RKO (cell line): ENCODE measurements at places on chromosomes 7 and 10.
A peak's percentile ranks its signal among the peaks of the same experiment; 100 is the strongest.

- DNase-seq = peak; percentile 58
These were observed 14.5 kb upstream of the PAX2 start for GRCh38 chr10:100730725-100731406.

DNA sequence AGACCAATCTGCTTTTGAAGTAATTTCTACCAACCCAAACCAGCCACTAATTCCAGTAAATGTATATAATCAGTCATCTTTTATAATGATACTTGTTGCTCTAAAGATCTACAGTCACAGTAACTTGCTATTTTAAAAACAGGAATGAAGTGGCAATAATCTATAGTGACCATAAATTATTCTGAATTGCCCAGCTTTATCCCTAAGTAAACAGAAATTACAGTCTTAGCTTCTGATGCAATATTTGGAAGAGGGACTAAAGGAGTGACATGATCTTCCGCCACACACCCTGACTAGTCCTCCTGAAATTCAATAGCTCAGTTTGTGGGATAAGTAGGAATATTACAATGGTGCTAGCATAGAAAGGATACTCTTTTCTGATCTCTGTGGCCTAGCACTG is 96.1 kb downstream of the ATE1 start:
- DNase-seq = no peak

GRCh38 chr7:8249121-8249520 is 12.8 kb downstream of the ICA1 start:
- no peak for DNase-seq

DNA sequence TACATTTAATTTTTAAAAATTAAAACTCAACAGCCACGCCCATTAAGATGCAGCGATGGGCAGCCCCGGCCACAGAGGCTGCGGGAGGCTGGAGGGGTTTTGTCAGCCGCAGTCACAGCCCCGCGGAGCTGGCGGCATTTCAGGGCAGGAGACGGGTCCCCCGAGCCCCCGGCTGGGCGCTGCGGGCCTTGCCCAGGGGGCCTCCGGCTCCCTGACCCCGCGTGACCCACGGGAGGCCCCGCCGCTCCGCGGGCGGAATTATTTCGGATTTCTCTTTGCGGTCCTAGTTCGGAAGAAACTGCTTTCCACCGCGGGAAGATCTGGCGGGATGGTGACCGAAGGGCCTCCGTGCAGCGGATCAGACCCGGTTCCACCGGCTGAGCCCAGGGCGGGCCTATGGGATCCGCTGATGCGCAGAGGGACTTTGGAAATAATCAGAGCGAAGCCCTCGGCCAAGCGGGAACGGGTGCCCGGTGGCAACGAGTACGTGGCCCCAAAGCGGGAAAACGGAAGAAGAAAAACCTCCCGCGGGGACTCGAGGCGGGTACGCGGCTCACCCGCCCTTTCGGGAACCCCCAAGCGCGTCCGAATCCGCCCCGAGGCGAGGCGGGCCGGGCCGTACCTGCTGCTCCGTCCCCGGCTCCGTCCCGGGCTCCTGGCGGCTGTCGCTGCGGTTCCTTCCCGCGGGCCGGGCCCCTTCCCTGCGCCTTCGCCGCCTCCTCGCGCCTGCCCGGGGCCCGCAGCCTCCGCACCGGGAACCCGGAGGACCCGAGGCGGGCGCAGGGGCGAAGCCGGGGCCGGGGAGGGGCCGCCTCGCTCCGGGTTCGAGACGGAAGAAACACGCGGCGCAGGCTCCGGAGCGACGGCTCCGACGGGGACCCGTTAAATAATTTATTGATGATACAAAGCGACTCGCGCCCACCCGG is 1.7 kb downstream of the NKX6-2 start:
- DNase-seq = no peak

- no peak for DNase-seq
These were observed 182.2 kb upstream of the INHBA start for GRCh38 chr7:41885078-41885477.

DNA sequence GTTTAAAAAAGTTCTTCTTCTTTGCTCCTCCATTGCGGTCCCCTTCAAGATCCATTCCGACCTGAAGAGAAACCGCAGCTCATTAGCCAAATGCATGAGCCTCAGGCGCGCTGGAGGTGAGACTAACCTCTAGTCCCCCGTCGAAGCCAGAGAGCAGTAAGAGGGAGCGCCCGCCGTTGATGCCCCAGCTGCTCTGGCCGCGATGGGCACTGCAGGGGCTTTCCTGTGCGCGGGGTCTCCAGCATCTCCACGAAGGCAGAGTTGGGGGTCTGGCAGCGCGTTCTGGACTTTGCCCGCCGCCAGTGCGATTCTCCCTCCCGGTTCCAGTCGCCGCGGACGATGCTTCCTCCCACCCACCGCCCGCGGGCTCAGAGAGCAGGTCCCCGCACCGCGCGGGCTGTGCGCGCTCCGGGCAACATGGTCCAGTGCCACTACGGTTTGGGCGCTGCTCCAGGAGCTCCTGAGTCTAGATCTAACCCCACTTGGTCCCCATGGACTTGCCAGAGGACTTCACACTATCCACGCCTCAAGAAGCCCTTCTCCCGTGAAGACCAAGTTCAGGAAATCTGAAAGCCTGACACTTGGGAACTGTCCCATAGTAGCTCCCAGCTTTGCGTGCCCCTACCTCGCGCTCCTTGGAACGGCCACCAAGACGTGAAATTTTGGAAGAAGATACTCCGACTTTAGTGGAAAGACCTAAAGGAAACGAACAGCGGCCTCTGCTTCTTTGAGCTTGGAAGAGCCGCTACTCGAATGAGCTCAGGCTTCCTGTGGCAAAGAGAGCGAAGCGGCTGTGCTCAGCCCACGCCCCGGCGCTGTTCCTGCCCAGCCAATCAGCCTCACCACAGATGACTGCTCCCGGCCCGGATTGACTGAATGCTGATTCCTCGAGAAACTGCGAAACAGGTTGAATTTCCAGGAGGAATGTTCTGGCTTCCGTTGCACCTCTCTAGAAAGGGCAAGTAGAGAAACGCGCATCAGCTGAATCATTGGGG is at the start of gene ABCB1:
TSS of gene ABCB1 (minus strand) at position 755 of the 995 bp plus-strand sequence. CDS start at position 55, 700 bp downstream.
- DNase-seq = no peak

GRCh38 chr7:83852136-83852535 is 203.2 kb upstream of the SEMA3E start:
- DNase-seq = no peak

GRCh38 chr10:103583871-103584215 is 90.3 kb downstream of the NEURL1 start:
- DNase-seq = no peak

GRCh38 chr10:66695046-66695445 is 230.8 kb upstream of the LRRTM3 start:
- DNase-seq = no peak

DNA sequence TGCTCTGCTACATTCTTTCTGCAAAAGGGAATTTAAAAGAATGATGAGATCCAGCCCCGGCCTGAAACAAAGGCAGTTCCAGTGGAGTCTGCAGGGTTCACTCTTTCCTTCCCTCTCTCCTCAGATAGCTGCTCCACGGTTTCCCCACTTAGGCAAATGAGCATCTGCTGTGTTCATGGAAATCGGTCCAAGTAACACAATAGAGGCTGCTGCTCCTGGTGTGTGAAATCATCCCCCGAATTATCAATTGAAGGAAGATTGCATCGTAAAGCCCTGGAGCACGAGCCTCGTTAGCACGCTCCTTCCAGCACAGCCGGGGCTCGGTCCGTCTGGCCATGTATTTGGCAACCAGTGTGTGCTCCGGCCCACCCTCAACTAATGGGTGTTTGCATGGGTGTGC is 108.3 kb upstream of the DPP6 start:
- DNase-seq = no peak

DNA sequence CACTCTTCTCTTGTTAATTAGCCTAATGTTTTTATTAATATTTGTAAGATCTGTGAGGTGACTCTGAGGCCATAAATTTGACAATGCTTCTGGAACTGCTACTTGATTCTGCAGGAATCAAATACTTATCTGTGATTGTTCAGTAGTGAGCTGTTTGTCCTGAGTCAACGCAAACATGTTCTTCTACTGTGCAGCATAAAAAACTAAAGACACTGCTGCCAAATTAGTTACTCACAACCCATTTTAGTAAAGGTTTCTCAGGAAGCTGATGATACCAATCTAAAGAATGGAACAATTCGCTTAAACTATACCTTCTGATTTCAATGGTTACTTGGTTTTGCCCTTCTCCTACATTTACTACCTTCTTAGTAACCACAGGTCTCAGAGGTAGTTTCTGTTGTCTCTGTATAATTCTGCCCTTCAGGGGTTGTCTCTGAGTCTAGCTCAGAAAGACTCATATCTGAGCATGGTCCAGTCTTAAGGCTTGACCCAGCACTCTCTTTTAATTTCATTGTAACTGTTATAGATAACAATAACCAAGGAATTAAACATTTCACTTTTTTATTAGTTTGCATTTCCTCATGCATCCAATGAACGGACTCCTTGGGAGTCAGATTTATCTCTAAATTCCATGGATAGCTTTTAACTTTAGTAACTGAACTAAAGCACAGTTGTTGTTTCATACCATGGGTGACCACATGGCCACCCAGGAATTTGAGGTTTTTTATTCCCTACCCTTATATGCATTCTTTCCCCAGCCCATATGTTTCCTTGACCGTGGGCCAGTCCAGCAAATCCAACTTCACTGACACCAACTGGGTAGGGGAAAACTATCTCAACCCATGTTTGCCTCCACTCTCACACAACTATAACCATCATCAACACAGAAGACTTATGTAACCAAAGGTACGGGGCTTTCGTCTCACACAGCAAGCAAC is 309.5 kb upstream of the TEX47 start:
- no peak for DNase-seq

DNA sequence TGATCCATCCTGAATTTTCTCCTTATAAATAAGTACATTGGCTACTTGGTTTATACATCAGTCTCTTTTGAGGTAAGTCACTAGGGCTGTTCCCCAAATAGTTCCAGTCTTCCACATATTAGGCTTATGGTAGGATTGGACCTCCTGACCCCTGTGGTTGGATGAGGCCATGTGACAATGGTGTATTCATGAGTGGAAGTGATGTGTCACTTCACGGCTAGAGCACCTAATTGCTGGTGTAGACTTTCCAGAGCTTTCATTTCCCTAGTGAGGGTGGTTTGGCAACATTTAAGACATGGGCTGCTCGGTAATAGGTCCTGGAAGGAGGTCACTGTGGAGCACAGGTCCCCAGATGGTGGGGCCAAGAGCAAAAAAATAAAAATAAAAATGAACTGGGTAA is 141.2 kb upstream of the ABCB5 start:
- DNase-seq = no peak

GRCh38 chr7:93442478-93443224 is 131.9 kb downstream of the CALCR start:
- peak; percentile 65 for DNase-seq

DNA sequence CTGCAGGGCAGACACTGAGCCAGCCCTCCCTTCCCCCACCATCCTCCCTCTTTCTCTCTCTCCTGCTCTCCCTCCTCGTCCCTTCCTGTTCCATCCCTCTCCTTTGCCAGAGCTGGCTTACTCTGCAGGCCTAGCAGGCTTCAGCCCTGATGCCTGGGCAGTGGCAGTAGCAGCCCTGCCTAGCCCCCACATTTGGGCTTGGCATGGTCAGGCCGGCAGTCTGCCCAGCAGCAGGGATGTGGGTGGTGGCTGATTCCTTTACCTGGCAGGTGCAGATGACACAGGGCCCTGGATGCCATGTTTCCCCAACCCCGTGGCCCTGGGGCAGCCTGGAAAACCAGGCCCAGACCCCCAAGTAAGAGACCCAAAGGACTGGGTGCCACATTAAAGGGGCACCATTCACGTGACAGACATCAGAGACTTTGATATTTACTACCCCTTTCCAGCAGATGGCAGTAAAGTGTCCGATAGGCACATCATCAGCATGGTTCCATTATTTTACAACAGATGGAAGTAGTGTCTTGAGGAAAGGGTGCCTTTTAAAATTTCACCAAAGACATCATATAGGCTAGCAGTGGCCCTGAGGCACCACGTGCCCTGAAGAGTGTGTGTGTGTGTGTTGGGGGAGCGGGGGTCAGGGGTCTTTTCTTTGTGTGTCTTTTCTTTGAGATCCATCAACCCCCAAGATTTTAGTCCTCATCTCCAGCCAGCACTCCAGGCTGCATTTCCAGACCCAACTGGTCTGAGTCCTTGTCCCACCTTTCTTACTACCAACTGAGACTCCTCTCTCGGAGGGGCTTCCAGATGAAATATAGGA is 5.9 kb downstream of the KCP start:
- DNase-seq = peak; percentile 76

GRCh38 chr7:98165827-98166667 is 45.2 kb upstream of the BHLHA15 start:
- DNase-seq = no peak

DNA sequence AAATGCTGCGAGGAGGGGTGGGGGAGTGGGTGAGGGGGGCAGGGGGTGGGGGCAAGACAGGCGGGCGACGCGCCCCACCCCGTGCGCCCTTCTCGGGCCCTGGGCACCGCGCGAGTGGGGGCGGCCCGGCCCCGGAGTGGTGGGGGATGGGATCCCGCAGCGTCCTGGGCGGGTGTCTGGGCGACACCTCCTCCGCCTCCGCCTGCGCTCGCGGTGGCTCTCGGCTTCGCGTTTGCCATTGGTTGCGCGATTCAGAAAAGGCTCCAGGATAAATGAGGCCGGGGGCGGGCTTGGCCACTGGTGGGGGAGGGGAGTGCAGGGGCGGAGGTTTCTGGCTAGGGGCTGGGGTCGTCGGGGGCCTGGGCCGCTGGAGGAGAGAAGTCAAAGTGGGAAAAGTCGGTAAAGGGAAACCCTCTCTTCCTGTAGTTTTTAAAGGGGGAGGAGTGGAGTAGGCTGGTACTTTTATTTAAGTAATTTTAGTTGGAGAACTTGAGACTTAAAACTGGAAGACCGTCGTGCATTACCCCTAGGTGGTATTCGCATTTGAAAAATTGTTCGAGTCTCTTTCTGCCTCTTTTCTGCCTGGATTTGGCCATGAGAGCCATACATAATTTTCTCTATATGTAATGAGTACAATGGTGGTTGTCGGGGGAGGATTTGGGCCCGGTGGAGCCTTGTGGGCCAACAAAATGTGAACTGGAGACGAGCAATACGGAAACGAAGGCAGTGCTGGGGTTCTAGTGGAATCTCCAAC is 992 bp upstream of the IGF2BP3 start:
- peak; percentile 89 for DNase-seq

- no peak for DNase-seq
These were observed 1.8 kb upstream of the VAX1 start for GRCh38 chr10:117139581-117140524.

DNA sequence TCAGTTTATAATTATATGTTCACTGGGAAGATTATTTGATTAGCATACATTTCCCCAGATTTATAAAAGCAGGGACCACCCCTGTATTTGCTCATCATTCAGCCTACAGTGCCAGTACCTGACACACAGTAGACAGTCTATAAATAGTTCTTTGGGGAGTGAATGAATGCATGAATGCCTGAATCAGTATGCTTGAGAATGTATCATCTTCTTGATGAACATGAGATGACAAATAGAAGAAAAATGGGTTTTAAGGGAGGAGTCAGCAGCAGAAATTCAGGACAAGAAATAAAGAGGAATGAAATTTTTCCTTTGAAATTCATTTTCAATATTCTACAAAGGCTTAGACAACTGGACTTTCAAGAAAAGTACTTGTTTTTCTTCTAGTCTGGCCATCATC is 295.8 kb upstream of the LRRTM3 start:
- peak; percentile 9 for DNase-seq

- no peak for DNase-seq
These were observed 54.7 kb upstream of the FIGNL1 start for GRCh38 chr7:50504646-50505546.
